ENCODE measurements at places on chromosomes 6 and 20.

DNA sequence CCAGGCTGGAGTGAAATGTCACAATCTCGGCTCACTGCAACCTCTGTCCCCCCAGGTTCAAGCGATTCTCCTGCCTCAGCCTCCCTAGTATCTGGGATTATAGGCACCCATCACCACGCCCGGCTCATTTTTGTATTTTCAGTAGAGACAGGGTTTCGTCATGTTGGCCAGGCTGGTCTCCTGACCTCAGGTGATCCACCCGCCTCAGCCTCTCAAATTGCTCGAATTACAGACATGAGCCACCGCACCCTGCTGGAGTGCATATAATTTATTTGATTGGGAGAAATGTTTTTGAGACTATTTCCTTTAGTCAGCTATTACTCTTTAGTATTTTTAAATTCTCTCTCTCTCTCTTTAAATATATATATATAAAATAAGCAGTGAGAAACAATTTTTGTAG is 29.8 kb downstream of the FAM83B start:
- no peak for DNase-seq

DNA sequence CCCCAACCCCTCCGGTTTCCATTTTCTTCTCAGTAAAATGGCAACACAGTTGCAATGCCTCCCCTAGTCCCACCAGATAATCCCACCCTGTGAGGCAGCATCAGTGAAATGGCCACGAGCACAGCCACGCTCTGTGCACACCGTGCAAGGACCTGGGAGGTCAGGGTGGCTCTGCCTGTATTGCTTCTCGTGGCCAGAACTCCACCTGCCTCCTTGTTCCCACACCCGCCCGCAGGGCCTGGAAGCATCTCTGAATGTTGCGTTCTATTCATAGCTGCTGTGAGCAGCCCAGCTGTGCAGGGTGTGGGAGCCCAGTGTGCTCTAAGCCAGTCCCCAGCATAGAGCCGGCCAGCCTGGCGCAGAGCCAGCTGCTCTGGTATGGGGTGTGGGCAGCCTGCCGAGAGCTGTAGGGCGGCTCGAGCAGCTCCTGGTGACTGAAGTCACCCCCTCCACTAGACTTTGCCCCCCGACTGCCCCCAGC is 161.1 kb downstream of the DLL1 start:
- DNase-seq = no peak

DNA sequence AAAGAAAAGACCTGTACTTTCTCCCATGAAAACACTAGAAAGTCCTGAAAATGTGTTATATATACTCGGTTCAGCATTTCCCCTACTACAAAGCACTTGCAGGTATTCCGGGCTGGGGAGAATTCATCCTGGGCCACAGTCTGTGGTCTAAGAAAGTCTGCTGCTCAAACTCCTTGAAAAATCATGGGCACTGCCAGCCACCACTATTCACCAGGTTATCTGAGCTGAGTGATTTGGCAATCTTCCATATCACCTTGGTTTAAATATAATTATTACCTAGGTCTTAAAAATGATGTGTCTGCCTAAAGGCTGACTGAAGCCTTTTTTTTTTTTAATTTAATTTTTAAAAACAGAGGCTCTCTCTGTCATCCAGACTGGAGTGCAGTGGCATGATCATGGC is 11.3 kb downstream of the FKBP5 start:
- no peak for DNase-seq

- no peak for DNase-seq
Observed at GRCh38 chr6:161273274-161273751, 548 bp downstream of the AGPAT4 start.
